ENCODE measurements at places on chromosomes 2 and 18.

GRCh38 chr2:161136696-161137324 is 23.4 kb upstream of the TANK start:
- DNase-seq: peak; percentile 56

GRCh38 chr2:191152482-191153240 is 1.9 kb upstream of the STAT4 start:
- DNase-seq: no peak

DNA sequence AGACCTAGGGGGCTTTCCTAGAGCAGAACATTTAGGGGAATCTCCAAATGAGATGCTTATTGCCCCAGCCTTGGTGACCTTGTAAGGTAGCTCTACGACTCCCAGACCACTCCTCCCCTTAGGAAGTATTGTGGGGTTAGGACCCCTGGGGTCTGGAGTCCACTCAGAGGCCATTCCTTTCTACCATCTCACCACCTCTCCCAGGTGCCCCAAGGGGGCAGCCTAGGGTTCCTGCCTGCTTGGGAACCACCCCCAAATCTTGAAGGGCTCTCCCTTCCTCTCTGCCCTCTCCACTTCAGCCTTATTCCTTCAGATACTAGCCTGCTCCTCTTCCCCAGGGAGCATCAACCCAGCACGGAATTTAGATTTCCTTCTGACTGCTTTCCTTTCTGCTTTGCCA is 17.5 kb upstream of the EXOC6B start:
- no peak for DNase-seq

GRCh38 chr18:23226930-23227725 is 91.8 kb downstream of the CABLES1 start:
- no peak for DNase-seq

DNA sequence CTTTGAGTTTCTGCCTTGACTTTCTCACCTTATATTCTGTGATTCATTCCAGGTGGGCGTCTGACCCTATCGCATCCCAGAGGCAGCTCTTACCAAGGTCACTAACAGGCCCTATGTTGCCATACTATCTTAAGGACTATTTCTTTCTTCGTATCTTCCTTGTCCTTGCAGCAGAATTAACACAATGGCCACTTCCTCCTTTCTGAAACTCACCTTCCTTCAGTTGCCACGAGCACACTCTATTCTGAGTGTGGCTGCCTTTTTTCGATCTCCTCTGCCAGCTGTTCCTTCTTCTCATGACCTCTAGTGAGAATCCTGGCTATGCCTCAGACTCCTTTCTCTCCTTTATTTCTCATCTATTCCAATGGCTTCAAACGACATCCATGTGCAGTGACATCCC is 160.4 kb upstream of the CCDC195 start:
- DNase-seq: no peak

DNA sequence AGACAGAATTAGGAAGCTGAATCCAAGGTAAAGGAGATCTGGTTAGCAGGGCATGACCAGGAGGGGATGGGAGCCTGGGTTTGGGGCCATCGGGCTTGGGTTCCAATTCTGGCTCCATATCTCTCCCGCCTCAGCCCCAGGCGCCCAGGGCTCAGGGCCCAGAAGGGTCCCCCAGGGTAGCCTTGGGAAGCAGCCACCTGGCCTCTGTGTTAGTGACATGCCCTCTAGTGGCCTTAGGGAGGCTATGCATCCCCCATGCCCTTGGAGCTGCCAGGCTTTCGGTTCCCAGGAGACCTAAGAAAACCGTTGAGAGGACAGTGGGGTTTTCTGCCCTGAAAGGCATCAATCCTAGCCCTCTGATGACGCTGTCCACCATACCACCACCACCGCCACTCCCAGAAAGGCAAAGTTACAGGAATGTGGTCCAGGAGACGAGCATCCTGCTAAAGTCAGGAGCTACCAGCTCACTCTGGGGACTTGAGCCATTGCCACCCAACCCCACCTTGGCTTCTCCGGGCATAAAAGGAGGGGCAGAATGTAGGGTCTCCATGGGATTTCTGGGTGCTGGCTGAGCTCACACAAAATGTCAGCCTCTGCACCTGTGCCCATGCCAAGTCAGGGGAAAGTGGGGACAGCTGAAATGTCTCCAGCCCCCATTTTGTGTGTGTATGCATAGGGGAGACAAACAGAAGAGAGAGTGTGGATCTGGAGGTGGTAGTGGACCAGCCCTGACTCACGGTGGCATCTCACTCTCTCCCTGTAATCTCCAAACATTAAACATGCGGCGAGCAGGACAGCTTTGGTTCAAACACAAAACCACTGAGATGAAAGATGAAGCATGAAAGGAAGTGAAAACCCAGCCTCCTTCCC is 56.5 kb downstream of the EMX1 start:
- DNase-seq: no peak

DNA sequence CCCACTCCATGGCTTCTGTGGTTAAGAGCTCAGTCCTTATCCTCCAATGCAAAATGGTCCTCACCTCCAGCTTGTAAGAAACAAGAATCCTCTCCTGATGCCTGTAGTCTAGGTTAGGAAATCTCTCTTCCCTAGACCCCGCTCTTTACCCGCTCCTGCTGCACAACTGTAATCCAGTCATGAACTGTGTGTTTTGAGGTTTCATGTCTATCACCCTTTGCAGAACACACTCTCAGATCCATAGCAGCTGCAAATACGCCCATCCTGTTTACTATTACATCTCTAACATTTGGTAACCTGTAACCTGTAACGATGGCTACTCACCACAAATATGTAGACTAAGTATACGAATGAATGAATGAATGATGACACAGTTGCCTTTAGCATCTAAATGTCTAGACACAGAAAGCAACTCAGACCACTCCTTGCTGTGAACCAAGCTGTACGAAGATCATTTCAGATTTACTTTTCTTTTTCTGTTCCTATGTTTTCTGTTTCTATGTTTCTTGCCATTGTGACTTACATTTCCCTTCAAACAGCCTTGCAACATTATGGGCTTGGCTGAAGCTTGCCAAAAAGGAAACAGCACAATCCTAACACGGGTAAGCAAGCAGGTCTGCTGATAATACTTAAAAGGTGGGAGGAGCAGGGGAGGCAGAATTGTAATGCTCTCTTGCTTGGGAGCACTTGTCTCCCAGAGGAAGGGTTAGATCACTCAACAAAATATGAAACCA is 53.7 kb downstream of the EPHA4 start:
- peak; percentile 20 for DNase-seq

- DNase-seq: no peak
These were observed 254.2 kb downstream of the MYCN start for GRCh38 chr2:16194530-16194929.

- DNase-seq: no peak
These were observed 100.4 kb downstream of the AFF3 start for GRCh38 chr2:100041946-100042345.

- DNase-seq: no peak
These were observed 46.4 kb upstream of the ODC1 start for GRCh38 chr2:10494351-10495066.

DNA sequence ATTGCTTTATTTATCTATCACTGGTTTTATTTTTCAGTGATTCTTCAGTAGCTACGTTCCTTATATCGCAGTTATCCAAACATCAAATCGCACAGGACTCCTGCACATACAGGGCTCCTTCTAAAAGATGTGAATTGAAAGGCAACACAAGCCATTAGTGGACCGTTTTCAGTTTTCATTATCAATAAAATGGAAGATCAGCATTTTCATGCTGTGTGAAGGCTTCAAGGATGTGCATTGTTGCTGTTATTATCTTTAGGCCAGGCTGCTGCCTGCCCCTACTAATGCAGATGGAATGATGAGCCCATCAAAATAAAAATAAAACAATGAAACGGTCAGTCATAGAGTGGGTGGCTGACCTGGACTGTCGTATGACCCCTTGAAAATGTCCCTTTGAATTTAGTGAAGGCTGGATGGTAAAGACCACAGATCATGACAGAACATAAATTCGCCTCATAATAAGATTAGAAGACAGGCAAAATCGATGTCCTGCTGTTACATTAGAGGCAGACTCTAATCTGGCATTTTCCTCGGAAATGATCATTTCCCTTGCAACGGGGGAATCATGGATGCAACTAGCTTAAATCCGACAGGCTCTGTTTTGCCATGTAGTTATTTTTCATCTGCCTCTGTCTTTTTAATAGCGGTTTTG is 32.9 kb downstream of the ITGB6 start:
- DNase-seq: no peak

- no peak for DNase-seq
These were observed 195.0 kb downstream of the MYCN start for GRCh38 chr2:16135196-16135912.

DNA sequence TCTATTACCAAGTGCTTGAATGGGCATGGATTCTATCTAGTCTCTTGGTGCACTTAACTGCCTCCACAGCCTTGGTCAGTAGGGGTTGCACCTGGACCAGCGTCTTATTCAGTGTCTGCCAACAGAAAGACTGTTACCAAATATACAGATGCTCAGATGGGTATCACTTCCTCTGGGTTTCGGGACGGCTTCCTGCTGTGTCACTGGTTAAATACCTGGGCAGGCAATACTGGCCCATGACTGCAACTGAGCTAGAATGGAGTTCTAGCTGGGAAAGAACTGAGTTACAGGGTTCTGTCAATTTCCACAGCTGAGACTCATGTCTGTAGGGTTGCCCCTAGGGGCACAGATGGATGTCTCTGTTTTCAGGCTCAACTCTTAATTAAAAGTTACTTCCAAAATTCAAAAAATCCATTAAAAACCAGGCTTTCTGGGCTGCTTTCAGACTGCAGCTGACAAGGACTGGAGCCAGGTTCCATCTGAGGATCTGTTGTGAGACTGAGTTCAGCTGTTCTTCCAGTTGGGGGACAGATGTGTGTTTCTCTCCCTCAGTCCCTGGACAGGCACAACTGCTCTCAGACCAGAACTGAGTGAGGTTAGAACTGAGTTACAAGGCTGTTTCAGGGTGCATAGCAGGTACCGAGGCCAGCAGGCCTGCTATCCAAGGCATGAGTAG is 789.6 kb upstream of the SLC8A1 start:
- no peak for DNase-seq

GRCh38 chr2:63041592-63041991 is 9.0 kb upstream of the OTX1 start:
- DNase-seq: no peak

Data from GM06990 (cell line).